Immature natural killer cell (primary cell): ENCODE measurements at places on chromosomes 6 and 20. TPM values are rescaled to one million over a fixed set of nuclear protein-coding genes. Genes with fewer than 3 reads are reported as not detected.
A peak's percentile ranks its signal among the peaks of the same experiment; 100 is the strongest.

Gene HLA-DRA
- 621 TPM for polyA plus RNA-seq

Gene NXT1
- polyA plus RNA-seq = 94.2 TPM

Gene C6orf141
- not detected for polyA plus RNA-seq

DNA sequence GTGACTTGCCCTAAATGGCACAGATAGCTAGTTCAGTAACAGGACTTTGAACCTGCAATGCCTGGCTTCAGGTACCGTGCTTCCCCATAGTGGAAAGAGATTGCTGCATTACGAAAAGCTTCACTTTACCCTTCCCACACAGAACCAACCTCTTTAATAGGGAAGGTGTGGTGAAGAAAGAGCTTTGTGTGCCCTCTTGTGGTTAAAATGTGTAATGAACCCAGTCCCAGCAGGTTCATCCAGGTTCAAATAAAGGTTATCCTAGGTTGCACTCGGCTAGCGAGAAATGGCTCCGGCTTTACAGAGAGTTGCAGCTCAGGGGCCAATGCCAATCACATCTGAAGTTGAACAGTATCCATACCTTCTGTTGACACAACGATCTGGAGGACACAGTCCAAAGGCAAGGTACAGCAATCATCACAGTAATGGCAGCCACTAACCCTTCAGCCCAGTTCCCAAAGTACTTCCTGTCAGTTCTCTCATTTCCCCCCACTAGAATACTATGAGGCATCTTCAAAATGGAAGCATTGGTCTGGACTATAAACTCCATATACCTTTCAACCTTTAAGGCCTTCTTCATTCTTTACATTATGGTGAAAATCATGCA, 3.0 kb downstream of the DEFB115 start:
- H3K4me1 ChIP-seq = no peaks in the 10 kb centered on the region
- no peak overlapping the region for H3K27ac ChIP-seq
- H3K4me3 ChIP-seq = no peak overlapping the region
- DNase-seq = no peak
- H3K36me3 ChIP-seq = no peaks in the 10 kb centered on the region

DNA sequence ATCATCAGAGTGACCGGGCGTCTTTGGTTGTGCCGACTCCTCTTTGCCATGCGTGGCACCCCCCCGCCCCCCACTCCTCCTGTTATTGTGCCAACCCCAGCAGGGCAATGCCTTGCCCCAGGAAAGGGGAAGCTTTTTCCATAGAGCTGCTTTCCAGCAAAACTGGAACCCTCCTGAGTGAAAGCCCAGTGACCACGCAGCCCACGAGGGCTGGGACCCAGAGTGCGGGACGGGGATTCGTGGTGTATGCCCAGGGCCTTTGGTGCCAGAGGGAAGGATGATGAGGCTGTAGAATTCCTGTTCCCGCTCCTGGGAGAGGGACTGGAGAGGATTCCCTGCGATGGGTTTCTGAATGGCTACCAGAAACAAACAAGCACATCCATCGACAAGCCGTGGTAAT, 116.8 kb upstream of the BACH2 start:
- peaks cover 16% of the 10 kb centered on the region for H3K4me1 ChIP-seq
- peak overlapping the region; percentile 91 for H3K27ac ChIP-seq
- peaks cover 4% of the 10 kb centered on the region for H3K36me3 ChIP-seq
- peak overlapping the region; percentile 82 for H3K4me3 ChIP-seq
- H3K27me3 ChIP-seq = peaks cover 17% of the 10 kb centered on the region

- peaks cover 11% of the 10 kb centered on the region for H3K4me1 ChIP-seq
- H3K27me3 ChIP-seq = no peaks in the 10 kb centered on the region
- no peak overlapping the region for H3K27ac ChIP-seq
- H3K4me3 ChIP-seq = no peak overlapping the region
- no peaks in the 10 kb centered on the region for H3K36me3 ChIP-seq
Measured at GRCh38 chr6:47242483-47243386, 67.0 kb downstream of the TNFRSF21 start.

DNA sequence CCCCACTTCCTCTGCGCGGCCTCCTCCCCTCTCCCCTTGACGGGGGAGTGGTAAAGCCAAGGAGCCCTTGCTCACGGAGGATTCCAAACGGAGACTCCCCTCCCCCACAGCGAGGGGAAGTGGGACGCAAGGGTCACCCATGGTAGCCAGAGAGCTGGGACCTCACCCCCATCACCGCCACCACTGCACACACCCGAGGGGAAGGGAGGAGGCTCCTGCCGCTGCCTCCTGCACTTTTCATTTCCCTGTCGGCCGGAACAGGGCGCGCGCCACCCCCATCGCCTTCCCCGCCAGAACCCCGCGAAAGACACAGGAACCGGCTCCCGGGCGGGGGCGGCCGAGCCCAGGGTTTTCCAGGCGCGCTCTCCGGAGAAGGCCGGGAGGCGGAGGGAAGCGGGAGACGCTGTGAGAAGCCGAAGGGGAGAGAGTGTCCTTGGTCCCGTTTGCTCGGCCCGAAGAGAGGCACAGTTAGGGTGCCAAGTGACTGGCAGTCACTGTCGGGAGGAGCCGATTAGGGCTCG, 789 bp downstream of the CCND3 start:
- DNase-seq = peak; percentile 57
- H3K27me3 ChIP-seq = peaks cover 42% of the 10 kb centered on the region
- peak overlapping the region; percentile 95 for H3K27ac ChIP-seq
- H3K36me3 ChIP-seq = peaks cover 4% of the 10 kb centered on the region
- H3K4me3 ChIP-seq = peak overlapping the region; percentile 98
- H3K4me1 ChIP-seq = peaks cover 68% of the 10 kb centered on the region

- DNase-seq = no peak
- H3K4me3 ChIP-seq = no peak overlapping the region
- H3K27me3 ChIP-seq = peaks cover 2% of the 10 kb centered on the region
- H3K4me1 ChIP-seq = peaks cover 5% of the 10 kb centered on the region
- no peaks in the 10 kb centered on the region for H3K36me3 ChIP-seq
Measured at GRCh38 chr6:131460614-131461000, 112.4 kb upstream of the ARG1 start.

DNA sequence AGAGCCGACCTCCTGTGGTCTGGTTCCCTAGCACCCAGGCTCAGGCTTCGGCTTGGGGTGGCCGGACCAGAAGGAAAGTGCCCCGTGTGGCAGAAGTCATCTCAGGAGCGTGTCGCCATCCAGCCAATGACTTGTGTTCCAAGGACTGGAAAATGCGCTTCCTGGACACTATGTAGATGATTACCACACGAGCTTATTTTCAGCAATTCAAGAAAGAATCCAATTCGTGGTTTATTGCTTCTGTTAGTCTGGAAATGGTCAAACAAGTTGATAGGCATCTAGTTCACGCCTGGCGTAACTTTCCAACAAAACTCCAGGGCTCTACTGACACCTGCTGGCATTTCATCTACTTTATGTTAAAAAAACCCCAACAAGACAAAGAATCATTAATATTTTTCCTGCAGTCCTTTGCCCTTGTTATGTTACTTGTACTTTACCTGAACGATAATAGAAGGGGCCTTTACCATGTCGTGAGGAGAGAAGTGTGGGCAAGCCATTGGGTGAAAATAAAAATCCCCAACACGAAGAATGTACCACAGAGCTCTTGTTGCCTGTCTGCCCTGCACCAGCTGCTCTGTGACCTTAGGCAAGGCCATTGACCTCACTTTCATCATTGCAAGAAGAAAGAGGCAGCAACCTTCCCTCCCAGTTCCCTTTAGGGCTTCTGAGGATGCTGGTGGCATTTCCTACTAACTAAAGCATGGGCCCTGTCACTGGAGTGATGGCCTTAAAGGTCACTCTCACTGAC, 154.7 kb upstream of the LAMP5 start:
- H3K27me3 ChIP-seq = no peaks in the 10 kb centered on the region
- H3K4me3 ChIP-seq = no peak overlapping the region
- H3K27ac ChIP-seq = no peak overlapping the region
- H3K4me1 ChIP-seq = no peaks in the 10 kb centered on the region

GRCh38 chr20:58909585-58909984, 57.1 kb downstream of the GNAS start:
- H3K4me1 ChIP-seq = peaks cover 50% of the 10 kb centered on the region
- no peak overlapping the region for H3K27ac ChIP-seq
- DNase-seq = no peak
- H3K36me3 ChIP-seq = peaks cover 36% of the 10 kb centered on the region
- peaks cover 3% of the 10 kb centered on the region for H3K27me3 ChIP-seq
- H3K4me3 ChIP-seq = no peak overlapping the region

- DNase-seq = no peak
- H3K27ac ChIP-seq = no peak overlapping the region
- peaks cover 6% of the 10 kb centered on the region for H3K27me3 ChIP-seq
- H3K4me1 ChIP-seq = no peaks in the 10 kb centered on the region
Measured at GRCh38 chr6:125445054-125445453, 143.3 kb upstream of the HDDC2 start.

DNA sequence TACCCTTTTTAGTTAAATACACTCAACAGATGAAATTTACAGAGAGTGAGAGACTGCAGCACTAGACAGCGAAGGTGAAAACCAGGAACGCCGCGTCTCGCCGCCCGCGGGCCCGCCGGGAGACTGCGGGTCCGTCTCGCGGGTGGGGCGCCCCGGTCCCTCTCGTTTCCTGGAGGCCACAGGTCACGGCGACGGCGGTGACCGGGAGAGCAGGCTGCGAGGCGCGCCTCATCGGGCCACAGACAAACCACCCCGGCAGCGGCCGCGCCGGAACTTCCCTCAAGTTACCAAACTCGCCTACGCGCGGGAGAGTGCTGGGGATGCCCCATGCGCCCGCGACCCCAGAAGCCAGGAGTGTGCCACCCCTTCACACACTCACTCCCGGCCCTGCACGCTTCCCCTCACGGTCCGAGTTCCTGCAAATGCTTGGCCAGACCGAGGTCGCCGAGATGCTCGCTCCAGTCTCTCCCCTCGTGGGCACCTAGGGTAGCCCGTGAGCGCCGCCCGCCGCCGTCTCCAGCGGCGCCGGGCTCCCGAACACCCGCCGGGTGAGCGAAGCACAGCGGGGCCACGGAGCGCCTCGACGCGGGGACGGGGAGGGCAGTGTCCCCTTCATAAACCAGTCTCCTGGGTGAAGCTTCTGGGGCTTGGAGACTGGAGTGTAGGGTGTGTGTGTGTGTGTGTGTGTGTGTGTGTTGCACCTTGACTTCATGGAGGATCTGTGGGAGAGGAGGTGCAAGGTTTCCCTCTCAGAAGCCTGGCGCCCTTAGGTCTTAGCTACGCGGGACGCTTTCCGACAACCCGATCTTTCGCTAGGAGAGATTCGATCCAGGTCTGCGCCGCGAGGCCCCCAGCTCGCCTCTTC, 1.4 kb downstream of the BACH2 start:
- H3K4me3 ChIP-seq = peak overlapping the region; percentile 83
- H3K36me3 ChIP-seq = peaks cover 7% of the 10 kb centered on the region
- peak overlapping the region; percentile 82 for H3K27ac ChIP-seq
- peak; percentile 84 for DNase-seq

DNA sequence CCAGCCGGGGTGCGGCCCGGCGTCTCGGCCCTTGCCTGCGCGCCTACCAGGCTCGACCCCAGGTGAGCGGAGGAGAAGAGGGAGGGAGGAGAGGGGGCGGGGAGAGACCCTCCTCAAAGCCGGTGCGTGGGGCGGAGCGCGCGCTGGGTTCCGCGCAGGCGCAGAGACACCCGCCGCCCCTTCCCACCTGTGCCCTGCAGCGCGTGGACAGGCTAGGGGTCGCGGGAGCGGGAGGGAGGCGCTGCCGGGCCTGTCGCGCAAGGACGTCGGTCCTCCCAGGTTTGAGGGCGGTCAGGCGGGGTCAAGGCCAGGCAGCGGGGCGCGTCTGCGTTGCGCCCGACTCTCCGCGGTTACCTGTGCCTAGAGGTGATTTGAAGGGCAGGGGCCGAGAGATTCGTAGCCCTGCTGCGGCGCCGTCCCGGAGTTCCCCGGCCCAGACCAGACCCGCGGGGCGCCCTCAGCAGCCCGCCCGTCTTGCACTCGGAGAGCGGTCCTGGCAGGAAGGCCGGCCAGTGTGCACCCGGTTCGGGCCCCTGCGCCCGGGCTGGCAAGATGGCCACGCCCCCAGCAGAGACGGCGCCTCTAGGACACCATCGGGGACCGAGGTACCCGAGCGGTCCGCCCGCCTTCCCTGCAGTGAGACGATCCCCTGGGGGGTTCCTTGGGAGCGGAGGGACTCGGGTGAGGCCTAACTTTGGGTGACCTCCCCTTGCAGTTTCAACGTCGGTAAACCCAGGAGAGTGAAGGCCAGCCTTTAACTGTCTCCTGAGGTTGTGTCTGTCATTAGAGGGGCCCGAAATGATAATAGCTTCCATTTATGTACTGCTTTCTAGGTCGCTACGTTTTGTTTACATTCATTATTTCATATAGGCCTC, 546 bp downstream of the C6orf136 start:
- H3K27ac ChIP-seq = peak overlapping the region; percentile 87
- peak; percentile 66 for DNase-seq
- H3K36me3 ChIP-seq = no peaks in the 10 kb centered on the region
- peak overlapping the region; percentile 86 for H3K4me3 ChIP-seq

DNA sequence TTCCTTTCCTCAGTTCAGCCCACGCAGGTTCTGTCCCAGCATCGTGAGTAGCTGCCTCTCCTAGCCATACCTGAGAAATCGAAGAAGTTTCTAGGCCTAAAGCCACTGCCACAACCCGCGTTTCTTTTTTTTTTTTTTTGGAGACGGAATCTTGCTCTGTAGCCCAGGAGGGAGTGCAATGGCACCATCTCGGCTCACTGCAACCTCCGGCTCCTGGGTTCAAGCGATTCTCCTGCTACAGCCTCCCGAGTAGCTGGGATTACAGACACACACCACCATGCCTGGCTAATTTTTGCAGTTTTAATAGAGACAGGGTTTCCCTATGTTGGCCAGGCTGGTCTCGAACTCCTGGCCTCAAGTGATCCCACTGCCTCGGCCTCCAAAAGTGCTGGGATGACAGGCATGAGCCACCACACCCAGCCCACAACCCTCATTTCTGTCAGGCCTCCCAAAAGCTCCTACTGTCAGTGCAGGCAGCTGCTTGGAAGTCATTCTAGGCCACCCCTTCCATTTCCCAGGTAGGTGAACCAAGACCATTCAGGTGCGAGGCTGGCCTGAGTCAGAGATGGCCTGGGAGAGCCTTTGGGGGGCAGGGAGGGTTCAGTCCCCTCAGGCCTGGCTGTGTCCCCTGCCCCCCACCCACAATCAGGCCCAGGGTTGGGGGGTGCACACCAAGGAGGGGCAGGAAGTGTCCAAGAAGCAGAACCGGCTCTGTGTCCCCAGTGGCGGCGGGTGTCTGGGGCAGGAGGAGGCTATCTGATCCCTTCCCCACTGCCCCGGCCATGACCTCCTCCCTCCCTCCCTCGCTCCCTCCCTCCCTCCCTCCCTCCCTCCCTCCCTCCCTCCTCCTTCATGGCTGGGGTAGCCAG, 47.2 kb downstream of the NOL4L start:
- DNase-seq = peak; percentile 26
- peak overlapping the region; percentile 97 for H3K27ac ChIP-seq
- H3K36me3 ChIP-seq = no peaks in the 10 kb centered on the region
- peaks cover 17% of the 10 kb centered on the region for H3K27me3 ChIP-seq
- peaks cover 84% of the 10 kb centered on the region for H3K4me1 ChIP-seq
- peak overlapping the region; percentile 97 for H3K4me3 ChIP-seq
